ENCODE measurements at places on chromosomes 1 and 21. TPM values are rescaled to one million over a fixed set of nuclear protein-coding genes. Genes with fewer than 3 reads are reported as not detected.

Gene ADAMTSL4
- 0.21 TPM for total RNA-seq

Gene KRTAP13-2
- total RNA-seq = not detected

Gene HTR1D
- total RNA-seq = not detected

Gene FAM72C
- 9.1 TPM for total RNA-seq

Gene RHD
- total RNA-seq = not detected

Gene CASQ2
- total RNA-seq = not detected

Gene SLC2A5
- total RNA-seq = 32.3 TPM

Gene ZBTB17
- total RNA-seq = 51.0 TPM

Gene SLFNL1
- 0.24 TPM for total RNA-seq

Gene ZNF362
- total RNA-seq = 20.2 TPM

Gene CFAP107
- total RNA-seq = not detected

Gene SPRR1B
- not detected for total RNA-seq

Gene SPRR3
- not detected for total RNA-seq

GRCh38 chr21:34198231-34199120 is 125.1 kb downstream of the MRPS6 start:
- peak; percentile 8 for DNase-seq

GRCh38 chr1:227808566-227808965 is 6.9 kb upstream of the PRSS38 start:
- DNase-seq = no peak

DNA sequence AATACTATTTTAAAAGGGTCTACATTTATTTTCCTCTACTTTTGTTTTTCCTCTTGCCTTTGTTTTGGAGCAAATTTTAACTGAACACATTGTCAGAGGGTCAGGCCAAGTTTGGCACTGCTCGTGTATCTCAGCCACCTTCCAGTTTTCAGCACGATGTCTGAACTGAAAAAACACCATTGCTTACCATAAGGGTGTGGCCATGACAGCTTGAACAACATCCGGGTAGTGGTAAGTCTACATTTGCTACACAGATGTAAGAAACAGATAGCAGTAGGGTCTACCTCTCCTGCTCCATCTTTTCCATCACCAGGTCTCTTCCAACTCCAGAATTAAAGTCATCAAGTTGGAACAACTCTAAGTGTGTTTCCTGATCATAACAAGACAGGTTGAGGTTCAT is 4.2 kb downstream of the HIVEP3 start:
- no peak for DNase-seq

DNA sequence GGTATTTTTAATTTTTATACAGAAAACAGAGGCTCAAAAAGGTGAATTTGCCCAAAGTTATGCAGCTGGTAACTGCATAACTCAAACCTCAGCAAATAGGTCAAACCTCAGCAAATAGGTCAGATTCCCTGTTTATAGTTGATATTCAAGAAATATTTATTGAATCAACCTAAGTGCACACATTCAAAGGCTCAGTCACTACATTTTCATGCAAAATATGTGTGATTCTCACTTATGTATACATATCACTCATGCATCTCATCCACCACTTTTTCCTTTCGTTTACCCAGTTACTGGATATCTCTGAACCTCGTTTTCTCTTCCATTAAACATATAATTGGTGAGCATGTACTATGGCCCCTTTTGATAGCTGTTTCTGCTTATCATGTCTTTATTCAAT is 158.3 kb upstream of the C1orf21 start:
- no peak for DNase-seq

DNA sequence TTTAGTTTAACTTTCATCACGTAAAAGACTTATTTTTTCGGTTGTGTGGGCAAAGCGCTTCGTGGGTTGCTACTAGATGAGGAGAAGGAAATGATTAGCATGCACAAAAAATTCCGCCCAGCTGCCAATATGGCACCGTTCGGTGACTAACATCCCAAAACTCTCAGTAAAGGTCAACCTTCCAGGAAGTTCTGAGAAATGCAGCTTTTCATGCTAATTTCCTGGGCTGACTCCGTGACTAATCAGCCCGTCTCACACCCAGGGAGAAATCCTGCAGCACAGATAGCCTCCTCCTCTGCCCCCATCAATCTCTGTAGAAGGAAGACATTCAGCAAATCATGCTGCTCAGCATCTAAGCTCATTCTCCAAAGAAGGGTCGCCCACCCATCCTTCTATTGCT is 34.1 kb downstream of the TMCO4 start:
- no peak for DNase-seq

DNA sequence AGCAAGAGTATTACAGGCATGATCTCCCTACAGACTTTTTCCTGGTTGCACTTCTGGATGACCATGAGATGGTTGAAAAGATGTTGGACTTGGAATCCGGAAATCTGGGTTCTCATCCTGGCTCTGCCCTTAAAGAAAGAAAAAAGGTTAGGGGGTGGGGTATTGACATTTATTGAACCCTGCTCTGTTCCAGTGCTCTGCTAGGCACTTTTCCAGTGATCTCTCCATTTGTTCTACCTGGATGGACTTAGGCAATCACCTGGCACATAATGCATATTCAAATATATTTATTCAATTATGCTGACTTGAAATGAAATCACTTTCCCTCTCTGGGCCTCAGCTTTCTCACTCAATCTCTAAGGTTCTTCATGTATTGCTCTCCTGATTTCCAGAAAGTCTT is 101.0 kb upstream of the NFIA start:
- no peak for DNase-seq

DNA sequence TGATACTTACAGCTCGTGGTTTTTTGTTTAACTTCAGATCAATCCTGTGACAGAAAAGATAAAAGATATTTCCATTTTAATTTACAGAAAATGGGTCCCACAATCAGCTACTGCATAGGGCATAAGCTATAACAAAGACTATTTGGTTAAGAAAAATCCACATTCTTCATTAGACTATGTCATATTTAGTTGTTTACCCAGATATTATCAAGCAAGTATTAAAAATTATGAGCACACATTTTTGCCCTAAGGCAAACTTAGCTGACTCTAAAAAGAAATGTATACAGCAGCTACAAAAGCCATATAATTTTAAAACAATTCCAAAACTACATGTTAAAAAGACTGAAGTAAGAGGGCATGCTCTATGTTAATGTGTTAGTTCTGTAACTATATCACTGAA is 18.7 kb downstream of the MEAF6 start:
- no peak for DNase-seq

DNA sequence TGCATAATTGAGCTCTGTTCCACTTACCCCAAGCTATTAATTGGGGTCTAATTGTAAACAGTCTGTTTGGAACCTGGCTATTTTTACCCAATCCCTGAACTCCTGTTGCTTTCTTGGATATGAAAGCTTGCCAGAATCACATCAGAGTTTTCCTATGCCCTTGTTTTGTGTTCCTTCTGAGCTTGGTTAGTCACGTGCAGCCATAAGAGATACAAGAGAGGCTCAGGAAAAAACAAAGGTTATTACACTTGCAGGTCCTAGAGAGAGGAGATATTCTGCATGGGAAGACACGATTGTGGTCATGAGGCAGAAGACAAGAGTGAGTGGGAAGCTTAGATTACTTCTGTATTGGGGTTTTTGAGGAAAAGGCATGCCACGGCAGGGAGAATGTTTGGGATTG is 46.0 kb upstream of the RGL1 start:
- DNase-seq = no peak

DNA sequence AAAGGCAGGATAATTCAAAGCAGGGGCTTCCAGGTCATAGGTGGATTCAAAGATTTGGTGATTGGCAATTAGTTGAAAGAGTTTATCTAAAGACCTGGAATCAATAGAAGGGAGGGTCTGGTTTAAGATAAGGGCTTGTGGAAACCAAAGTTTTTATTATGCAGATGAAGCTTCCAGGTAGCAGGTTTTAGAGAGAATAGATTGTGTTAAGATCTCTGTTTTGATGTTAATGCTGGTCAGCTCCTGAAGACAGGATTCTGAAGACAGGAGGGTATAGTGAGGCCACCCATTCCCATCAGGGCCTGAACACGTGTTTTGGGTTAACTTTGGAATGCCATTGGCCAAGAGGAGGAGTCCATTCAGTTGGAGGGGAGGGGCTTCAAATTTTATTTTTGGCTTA is 6.1 kb upstream of the PTBP2 start:
- DNase-seq = no peak

- no peak for DNase-seq
Measured at GRCh38 chr1:235650341-235651169, 971 bp upstream of the GNG4 start.

GRCh38 chr1:222095606-222096475 is 354.0 kb upstream of the DUSP10 start:
- peak; percentile 25 for DNase-seq

- no peak for DNase-seq
Measured at GRCh38 chr1:59013276-59013927, 229.6 kb upstream of the JUN start.

DNA sequence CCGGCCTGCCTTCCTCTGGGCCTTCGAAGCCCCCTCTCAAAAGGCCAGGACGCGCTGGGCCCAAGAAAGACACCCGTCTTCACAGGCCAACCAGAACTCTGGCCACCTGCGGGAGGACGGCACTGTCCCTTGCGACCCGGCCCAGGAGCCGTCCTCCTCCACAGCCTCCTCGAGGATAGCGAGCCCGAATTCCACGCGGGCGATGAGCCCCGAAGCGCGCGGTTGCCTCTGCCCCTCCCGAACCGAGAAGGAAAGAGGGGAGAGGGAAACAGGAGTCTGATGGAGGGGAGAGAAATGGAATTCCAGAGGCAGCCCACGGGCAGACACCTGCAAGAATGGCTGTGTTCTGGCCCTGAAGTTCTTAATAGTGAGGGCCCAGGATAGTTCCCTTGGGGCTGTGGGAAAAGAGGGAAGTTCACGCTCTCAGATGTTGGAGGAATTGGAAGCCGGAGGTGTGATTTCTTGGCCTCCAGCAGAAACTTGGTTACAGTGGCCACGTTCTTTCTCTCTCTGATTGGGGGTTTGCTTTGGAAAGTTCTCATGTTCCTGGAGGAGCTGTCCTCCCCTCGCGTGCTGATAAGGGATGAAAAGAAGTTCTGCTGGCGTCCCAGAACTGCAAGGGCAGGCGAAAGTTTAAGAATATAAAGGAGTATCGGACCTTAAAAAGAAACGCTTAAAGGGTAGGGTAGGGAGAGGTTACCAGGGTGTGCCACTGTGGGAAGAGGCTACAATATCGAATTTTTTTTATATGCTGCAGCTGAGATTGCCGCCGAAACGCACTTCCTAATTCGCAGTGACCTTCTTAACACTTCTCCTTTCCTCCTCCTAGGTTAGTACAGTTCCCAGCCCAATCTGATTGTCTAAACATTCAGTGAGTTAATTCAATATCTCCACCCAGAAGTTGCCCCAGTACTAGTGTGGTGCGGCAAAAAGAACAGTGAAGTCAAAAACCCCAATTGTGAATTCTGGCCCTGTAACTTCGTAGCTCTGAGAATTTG is 5.8 kb upstream of the SLC44A5 start:
- DNase-seq = no peak

All from GM12878 (cell line).